Activated CD4-positive, alpha-beta T cell treated with anti-CD3 and anti-CD28 coated beads for 36 hours (primary cell): ENCODE measurements at places on chromosomes 16 and 17.

DNA sequence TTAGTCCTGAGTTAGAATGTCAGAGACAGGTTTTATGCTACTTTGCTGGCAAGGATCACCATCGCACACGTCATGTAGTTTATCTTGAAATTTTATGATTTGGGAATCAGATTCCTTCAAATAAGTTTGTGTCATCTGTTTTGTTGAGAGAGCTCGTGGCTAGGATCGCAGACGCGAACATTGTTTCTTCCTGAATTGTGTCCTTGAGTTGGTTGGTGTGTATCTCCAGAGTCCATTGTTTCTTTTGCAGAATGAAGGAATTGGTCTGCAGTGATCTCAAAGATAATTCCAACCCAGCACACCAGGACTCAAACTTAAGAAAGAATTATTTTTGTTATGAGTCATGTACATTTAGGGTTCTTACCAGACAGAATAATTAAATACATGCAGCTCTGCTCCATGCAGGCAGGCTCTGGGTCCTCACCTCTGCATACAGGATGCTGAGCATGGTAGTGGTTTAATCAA lies 51.6 kb downstream of the PRKCA start:
- H3K4me3 ChIP-seq, result no peak overlapping the region

DNA sequence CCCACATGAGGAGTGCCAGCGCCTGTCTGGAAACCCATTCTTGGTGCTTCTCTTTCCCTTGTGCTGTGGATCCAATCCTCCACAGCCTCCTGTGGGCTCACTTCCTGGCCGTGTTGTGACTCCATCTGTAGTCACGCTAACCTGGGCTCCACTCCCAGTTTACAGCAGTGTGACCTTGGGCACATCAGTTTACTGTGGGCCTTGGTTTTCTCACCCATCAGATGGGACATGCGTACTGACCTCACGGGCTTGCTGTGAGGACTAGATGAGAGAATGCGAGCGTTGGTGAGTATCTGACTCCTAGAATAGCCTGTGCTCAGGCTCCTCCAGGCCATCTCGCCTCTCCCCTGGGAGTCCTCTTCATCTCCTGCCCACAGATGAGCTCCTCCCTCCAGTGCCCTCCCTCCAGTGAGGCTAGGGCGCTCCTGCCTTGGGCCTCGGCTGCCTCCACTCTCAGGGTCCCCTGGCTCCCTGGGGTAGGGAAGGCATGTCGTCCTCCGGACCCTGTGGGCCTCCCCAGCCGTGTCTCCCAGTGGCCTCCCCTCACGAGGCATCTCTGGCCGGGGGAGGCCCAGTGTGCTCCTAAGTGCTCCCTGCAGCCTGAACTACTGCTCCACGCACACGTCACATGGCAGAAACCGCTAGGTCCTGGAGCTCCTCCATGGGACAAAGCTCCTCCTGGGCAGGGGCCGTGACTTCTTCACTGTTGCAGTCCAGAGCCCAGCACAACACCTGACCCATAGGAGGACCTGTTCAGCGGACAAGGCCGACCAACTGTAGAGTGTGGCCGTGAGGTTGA lies 5.2 kb upstream of the FOXJ1 start:
- H3K4me3 ChIP-seq, result peak overlapping the region; percentile 26
- H3K27ac ChIP-seq, result peak overlapping the region; percentile 90
- H3K27me3 ChIP-seq, result no peaks in the 10 kb centered on the region
- peak; percentile 37 for DNase-seq
- peaks cover 9% of the 10 kb centered on the region for H3K36me3 ChIP-seq
- peaks cover 57% of the 10 kb centered on the region for H3K4me1 ChIP-seq

GRCh38 chr17:80279895-80280294 lies 19.2 kb downstream of the RNF213 start:
- H3K27ac ChIP-seq, result no peak overlapping the region
- H3K27me3 ChIP-seq, result no peaks in the 10 kb centered on the region
- no peak overlapping the region for H3K4me3 ChIP-seq
- H3K4me1 ChIP-seq, result peaks cover 12% of the 10 kb centered on the region
- H3K36me3 ChIP-seq, result peaks cover 47% of the 10 kb centered on the region
- DNase-seq, result no peak

GRCh38 chr17:79996291-79996690 lies 39.4 kb downstream of the TBC1D16 start:
- H3K27me3 ChIP-seq, result no peaks in the 10 kb centered on the region
- H3K27ac ChIP-seq, result peak overlapping the region; percentile 98
- H3K4me3 ChIP-seq, result no peak overlapping the region
- H3K4me1 ChIP-seq, result peaks cover 53% of the 10 kb centered on the region
- peak; percentile 7 for DNase-seq

- H3K4me3 ChIP-seq, result no peak overlapping the region
- DNase-seq, result no peak
- no peaks in the 10 kb centered on the region for H3K4me1 ChIP-seq
- H3K27ac ChIP-seq, result no peak overlapping the region
Observed at GRCh38 chr17:70021726-70022125, 53.3 kb upstream of the KCNJ16 start.
